NCI-H2029 treated with DMSO at 0.1 percent for 48 hours (cell line): ENCODE measurements at places on chromosomes 2 and 18.

DNA sequence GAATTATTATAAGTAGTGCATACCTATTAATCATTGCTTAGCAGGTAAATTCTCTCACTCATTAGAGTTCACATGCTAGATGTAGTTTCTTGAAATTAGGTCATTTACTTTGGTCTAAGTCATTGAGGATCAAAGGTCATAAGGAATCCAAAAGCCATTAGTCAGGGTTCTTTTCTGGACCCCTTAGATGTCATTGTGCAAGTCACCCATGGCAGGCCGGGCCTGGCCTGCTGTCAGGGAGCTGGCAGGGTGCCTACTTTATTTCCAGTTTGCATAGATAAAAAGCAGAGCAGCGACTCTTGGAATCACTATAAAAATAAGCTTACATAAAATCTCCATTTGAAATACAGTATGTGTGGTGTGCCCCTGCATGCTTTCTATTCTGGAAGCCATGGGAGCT lies 91.3 kb downstream of the MEIS1 start:
- no peak for DNase-seq

DNA sequence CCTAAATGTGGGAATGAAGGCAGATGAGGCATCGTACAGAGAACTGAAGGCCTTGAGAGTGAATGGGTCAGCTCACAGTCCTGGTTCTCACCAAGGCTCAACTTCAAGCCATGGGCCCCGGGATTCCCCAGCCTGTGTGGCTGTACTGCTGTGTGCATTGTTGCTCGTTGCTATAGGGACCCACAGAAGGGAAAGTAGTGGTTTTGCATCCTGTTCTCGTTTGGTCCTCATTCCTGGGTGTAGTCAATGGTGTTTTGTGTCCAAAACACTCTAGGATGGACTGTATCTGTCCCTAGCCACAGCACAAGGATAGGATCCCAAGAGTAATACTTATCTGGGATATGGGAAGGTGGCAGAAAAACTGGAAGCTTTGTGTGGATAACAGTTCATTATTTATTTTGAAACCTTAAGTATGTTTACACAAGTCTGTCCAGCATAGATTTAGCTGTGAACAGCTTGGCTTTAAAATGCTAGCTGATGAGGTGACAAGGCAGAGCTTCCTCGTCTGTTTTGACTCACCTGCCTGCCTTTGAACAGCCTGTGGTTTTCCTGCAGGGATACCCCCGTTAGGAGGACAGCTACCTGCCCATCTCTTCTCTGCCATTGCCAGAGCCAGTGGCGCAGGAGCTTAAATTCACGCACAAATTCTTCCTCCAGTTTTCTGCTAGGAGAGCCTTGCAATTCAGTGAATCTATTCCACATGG lies 85.0 kb downstream of the WDSUB1 start:
- DNase-seq: peak; percentile 35

GRCh38 chr2:42063431-42064171 lies 15.8 kb downstream of the PKDCC start:
- DNase-seq: no peak

DNA sequence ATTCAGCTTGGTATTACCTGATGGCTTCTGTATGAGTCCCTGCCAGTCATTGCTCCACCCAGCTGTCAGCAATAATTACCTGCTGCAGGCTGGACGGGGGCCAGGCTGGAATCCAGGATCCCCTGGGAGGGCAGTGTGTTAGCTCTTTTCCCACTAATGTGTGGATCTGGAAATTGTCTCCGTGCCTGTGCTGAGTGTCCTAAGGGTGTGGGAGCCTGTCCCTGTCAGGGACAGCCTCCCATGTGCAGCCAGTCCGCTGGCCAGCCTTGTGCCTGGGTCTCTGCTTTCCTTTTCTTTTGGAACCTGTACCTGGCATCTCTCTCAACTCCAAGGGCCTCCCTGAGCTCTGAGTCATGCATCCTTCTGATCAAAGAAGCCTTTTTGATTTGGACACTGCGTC lies 107.2 kb upstream of the SPRED2 start:
- no peak for DNase-seq

- no peak for DNase-seq
Measured at GRCh38 chr2:31197166-31197565, 20.1 kb downstream of the CAPN14 start.

DNA sequence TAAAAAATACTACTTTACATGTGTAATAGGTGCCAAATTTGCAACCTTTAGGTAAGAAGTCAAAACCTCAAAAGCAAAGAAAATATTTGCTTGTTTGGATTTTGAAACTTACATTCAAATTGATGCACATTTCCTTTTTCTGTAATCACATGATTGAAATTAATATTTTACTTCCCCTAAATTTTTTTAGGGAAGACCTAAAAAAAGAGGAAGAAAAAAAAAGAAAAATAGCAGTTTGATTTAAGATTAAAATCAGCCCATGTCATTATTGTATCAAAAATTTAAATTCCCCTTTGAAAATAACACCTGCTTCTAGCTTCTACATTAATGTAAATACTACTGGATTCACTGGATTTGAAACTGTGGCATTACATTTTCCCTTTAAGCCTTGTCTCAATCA lies 68.2 kb upstream of the STON1 start:
- no peak for DNase-seq

- DNase-seq: no peak
Measured at GRCh38 chr18:35926884-35927283, 45.6 kb upstream of the RMP24 start.

GRCh38 chr18:37156330-37156942 lies 327.5 kb downstream of the KIAA1328 start:
- no peak for DNase-seq

- DNase-seq: no peak
Measured at GRCh38 chr2:12619975-12620374, 96.8 kb upstream of the TRIB2 start.

GRCh38 chr2:220318508-220318907 lies 691.1 kb downstream of the SLC4A3 start:
- DNase-seq: no peak

GRCh38 chr18:23584019-23584983 lies 2.0 kb downstream of the NPC1 start:
- no peak for DNase-seq

DNA sequence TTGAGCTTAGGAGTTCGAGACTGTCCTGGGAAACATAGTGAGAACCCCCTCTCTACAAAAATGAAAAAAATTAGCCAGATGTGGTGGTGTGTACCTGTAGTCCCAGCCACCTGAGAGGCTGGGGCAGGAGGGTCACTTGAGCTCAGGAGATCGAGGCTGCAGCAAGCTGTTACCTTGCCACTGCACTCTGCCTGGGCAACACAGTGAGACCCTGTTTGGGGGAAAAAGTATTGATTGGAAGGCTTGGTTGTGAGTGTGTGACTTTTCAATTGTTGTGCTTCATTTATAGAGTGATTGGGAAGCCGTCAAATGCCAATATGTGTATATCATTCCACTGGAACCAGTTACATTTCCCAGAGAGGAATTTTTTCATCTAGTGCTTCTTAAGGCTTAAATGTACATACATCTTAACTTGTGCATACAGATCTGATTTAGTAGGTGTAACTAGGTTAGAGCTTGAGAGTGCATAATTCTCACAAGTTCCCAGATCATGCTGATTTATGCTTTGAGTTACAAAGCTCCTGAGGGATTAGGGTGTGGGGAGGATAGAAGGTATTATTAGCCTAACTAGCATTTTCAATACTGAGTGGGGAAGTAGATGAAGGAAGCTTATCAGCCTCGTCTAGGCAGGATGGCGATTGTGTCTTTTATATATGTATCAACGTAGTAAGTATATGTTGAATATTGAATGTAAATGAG lies 15.3 kb downstream of the WDR43 start:
- no peak for DNase-seq

DNA sequence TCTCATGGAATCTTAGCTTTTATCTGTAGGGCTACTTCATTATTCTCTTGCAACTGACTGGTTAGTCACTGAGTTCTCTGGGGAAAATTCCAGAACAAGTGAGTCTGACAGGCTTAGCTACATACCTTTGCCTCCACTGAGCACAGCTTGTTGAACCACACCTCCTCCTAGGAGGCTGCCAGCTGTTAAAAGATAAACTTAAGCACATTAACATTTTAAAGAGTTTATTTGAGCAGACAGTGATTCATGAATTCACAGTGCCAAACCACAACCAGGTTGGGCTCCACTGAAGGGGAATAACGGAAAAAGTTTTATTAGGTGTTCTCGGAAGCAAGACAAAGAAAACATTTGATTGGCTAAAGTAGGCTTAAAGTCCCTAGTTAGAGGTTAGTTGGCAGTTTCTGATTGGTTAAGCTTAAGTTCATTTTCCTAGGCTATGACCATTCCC lies 12.5 kb upstream of the SLC38A11 start:
- DNase-seq: no peak

DNA sequence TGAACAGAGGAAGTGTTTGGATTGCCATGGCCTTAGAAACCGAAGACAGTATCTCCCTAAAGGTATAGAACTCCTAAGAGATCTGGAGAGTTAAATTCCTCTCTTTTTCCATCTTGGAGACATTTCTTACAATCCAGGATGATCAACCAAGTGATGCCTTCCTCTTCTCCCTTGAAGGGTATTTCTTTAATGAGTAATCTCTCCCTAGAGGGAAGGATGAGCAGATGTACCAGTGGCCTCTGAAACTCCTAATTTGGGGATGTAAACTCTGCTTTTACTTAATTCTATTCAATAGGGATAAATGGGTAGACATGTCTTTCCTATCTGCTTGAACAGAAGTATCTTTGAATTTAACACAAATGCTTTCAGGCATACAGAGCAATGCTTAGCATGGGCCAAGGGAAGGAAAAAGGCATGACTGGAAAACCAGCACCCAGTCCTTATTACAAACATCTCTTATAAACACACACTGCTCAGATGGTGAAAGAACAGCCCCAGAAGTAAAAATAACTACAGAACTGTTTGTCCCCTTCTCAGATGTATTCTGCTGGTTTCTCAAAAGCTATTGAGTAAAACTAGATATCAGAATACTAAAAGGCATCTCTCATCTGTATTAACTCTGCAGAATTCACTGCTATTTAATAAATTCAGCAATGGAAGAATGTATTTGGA lies 4.7 kb upstream of the THNSL2 start:
- no peak for DNase-seq

DNA sequence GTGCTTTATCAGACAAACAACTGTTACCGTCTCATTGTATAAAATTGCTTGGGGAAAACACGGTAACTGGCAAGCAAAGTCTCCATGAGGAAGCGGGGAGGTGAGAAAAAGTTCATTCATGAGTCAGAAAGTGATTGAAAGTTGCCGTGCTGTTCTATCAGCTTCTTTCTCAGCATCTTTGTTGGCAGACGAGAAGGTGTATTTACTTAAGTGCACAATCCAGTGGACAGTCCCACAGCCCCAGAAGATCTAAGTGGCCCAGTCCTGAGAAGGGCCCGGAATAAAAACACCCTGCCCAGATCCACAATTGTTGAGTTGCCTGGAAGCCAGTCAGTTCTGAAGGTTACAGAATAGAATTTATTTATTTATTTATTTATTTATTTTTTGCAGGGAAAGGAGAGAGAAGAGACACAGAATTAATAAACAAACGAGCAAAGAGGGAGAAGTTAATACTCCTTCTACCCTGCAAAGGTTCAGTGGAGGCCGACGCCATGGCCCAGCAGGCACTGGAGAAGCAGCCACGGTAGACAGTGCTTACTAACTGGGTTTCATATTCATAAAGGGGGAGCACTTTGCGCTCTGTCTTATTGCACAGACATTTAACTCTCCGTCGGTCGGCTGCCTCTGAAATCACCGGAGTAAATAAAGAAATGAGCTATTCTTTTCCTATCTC lies 676.0 kb upstream of the SALL3 start:
- DNase-seq: no peak

DNA sequence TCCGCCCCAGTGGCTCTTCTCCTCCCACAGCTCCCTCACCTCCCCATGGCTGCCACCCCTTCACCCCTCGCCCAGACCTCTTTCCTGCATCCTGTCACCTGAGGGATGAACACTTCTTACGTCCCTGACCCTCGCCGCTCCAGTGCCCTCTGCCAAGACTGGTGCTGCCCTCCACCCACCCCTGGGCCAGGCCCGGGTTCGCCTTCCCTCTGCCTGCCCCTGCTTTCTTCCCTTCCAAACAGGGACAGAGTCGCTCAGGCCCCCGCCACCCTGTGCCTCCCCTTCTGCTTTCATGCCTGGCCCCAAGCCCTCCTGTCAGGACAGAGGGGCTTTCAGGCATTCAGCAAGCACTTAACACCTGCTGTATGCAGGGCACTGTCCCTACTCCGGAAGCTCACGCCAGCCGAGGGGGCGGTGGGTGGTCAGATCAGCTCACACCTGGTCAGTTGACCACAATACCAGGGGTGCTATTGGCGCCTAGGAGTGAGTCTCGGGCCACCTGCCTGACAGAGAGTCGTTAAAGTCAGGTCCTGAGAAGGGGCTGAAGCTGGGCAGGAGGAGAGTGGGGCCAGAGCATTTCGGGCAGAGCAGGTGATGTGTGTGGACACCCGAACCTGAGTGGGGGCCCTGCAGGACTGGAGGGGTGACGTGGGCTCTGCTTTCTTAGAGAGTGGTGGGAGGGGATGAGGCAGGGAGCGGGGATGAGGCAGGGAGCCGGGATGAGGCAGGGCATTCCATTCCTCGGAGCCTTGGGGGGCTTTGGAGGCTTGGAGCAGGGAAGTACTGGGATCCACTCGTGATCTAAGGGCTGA lies 26.0 kb upstream of the HPCAL1 start:
- no peak for DNase-seq

GRCh38 chr2:141959941-141960340 lies 170.9 kb downstream of the LRP1B start:
- DNase-seq: no peak

- no peak for DNase-seq
Measured at GRCh38 chr18:24248359-24248758, 109.5 kb downstream of the CABYR start.

- no peak for DNase-seq
Measured at GRCh38 chr2:233813236-233814055, 35.3 kb downstream of the MROH2A start.

- no peak for DNase-seq
Measured at GRCh38 chr2:10481666-10482157, 33.6 kb upstream of the ODC1 start.

GRCh38 chr2:60423505-60423904 lies 129.9 kb downstream of the BCL11A start:
- no peak for DNase-seq

- DNase-seq: no peak
Measured at GRCh38 chr2:221025398-221025797, 546.7 kb downstream of the EPHA4 start.

DNA sequence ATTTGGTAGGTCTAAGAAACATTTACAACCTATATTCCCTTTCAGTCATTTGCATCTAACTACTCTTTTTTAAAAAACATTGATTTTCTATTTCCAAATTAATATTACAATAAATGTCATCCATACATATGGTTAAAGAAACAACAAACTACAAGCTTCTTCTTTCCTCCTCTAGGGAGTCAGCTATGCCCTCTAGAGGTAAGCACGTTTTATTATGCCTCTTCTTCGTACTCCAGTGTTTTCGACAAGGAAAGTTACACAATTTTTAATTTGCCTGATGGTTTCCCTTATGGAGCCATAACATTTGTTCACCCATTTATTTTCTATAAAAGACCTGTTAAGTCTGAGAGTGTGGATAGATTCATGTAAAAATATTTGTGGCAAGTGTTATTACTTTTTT lies 183.4 kb upstream of the CDH7 start:
- no peak for DNase-seq

- DNase-seq: no peak
Measured at GRCh38 chr2:79026061-79026460, 559 bp downstream of the REG3G start.
